ENCODE measurements at places on chromosomes 4 and X.
A peak's percentile ranks its signal among the peaks of the same experiment; 100 is the strongest.

- DNase-seq, result no peak
These were observed 56.1 kb downstream of the RAPGEF2 start for GRCh38 chr4:159158985-159159384.

GRCh38 chr4:187436251-187436650, 559.3 kb upstream of the ZFP42 start:
- no peak for DNase-seq

- DNase-seq, result no peak
These were observed 58.3 kb downstream of the EVC2 start for GRCh38 chr4:5650040-5650439.

DNA sequence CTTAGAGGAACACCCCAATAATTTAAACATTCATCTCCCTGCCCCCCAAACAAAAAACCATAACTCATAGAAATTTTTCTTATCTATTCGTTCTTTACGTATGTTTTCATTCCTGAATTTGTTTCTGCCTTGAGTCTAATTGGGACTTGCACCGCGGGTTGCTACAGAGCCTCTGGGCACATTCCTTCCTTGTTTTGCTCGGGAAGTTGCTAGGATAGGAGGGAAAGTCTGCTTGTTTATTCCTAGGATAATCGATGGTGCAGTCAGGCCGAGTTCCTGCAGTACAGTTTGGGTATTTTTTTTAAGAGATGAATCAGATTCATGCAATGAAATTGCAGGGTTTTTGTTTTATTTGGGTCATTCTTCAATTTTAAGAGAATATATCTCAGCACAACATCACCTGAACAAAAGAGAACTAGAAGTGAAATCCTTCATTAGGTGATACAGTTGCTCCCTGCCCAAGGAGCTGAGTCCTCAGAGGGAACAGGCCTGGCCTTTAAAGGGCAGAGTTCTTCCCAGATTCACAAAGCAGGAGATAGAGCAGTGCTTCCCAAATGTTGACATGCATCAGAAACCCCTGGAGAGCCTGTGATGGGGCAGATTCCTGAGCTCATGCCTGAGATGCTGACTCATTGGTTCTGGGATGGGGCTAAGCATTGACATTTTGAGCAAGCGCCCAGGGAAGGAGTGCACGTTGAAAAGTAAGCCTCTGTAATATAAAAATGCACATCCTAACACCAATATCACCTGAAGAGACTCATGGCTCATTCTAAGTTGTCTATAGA, 114.9 kb upstream of the FAM9B start:
- no peak for DNase-seq

- DNase-seq, result no peak
These were observed 44.3 kb upstream of the MTMR8 start for GRCh38 chrX:64439551-64439950.

DNA sequence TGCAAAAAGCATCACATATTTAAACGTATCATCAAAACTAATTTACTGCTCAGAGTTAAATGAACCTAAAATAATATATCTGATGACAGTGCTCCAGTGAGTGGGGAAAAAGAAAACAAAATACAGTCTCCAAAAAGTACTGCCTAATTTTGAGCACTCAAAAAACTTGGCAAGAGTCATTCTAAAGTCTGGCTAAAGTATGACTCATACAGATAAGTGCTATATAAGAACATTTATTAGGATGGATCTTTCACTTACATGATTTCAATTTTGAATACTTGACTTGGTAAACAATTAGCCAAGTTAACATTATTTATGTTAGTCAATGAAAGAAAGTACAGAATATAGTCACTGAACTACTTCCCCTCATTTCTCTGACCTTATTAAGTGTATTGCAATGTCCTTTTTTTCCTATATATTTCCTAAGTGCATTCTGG, 27.2 kb downstream of the FBXO8 start:
- DNase-seq, result no peak

DNA sequence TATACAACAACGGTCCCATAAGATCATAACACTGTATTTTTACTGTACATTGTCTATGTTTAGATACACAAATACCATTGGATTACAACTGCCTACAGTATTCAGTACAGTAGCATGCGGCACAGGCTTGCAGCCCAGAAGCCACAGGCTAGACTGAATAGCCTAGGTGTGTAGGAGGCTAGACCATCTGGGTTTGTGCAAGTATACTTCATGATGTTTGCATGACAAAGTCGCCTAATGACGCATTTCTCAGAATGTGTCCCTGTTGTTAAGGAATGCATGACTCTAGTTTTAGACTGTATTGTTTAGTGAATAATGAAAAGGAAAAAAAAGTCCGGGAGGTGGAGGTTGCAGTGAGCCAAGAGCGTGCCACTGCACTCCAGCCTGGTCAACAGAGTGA, 56.5 kb upstream of the C4orf50 start:
- no peak for DNase-seq

DNA sequence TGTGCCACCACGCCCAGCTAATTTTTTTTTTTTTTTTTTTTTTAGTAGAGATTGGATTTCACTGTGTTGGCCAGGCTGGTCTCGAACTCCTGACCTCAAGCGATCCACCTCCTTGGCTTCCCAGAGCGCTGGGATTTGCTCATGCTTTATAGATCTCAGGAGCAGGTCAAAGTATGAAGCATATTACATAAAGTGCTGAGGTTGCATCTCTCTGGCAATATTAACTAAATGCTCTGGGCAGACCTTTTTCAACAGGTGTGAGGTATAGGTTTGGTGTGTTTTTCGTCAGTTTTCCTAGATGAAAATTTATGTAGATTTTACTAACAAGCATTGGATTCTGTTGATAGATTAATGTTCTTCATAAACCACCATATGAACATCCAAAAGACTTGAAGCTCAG, 19.3 kb upstream of the GCNA start:
- no peak for DNase-seq

DNA sequence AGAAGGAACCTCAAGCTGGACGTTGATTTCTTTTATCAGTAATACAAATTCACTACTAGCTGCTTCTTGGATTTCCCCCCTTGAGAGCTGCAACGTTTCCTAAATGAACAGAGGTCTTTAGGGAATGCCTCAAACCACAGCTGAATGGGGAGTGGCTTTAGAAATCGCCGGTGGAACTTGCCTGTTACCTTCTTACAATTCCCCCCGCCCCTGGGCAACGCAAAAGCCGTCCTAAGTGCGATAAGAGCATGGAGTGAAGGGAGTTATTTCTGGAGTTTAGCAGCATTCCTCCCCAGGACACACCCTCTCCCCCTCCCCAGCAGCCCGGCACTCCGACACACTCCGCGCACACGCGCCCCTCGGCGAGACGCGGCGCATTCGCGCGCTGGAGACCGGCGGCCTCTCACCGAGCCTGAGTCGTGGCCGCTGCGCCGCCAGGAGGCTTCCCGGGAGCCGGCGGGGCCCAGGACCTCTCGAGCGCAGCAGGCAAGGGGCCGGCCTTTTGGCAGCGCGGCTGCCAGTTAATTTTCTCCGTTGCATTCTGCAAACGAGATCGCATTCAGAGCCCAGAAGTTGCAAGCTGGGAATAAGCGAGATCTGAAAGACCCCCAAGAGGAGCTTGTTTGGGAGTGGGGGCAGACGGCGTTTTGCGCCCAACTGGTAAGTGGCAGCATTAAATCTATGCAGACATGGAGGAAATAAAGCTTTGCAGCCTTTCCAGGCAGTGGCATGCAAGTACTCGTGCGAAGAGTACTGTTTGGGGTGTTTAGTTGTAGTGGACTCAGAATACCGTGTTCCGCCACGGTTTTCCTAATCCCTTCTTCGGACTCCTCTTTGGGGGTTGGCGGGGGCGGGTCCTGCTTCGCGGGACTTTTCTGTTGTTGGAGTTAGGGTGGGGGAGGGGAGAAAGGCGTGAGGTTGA, 134.7 kb downstream of the PALLD start:
- peak; percentile 3 for DNase-seq

GRCh38 chrX:119736206-119736764, 22.1 kb upstream of the SOWAHD start:
- DNase-seq, result no peak

DNA sequence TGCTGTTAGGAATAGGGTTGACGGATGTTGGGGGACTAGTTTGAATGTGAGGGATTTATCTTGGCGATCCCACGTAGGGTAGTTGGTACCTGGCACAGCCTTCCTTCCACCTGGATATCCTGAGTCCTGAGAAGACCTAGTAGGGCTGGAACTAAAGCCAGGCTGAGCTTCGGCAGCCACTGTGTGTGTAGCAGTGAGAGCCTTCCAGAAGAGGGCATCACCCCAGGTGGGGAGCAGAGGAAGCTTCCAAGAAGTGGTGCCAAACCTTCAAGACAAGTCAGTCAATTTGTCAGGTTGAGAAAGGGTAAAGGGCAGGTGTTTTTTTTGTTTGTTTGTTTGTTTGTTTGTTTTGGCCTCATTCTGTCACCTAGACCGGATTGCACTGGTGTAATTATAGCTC, 1.2 kb upstream of the FGFBP2 start:
- DNase-seq, result no peak

DNA sequence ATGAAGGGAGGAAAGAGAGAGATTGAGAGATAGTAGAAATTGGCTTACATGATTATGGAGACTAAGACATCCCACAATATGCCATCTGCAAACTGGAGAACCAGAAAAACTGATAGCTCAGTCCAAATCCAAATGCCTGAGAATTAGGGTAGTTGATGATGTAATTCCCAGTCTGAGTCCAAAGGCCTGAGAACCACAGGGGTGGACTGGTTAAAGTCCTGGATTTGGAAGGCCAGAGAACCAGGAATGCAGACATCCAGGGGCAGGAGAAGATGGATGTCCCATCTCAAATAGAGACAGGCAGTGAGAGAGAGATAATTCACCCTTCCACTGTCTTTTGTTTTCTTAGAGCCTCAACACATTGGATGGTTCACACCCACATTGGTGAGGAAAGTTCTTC, 345.7 kb upstream of the SPANXN4 start:
- no peak for DNase-seq

DNA sequence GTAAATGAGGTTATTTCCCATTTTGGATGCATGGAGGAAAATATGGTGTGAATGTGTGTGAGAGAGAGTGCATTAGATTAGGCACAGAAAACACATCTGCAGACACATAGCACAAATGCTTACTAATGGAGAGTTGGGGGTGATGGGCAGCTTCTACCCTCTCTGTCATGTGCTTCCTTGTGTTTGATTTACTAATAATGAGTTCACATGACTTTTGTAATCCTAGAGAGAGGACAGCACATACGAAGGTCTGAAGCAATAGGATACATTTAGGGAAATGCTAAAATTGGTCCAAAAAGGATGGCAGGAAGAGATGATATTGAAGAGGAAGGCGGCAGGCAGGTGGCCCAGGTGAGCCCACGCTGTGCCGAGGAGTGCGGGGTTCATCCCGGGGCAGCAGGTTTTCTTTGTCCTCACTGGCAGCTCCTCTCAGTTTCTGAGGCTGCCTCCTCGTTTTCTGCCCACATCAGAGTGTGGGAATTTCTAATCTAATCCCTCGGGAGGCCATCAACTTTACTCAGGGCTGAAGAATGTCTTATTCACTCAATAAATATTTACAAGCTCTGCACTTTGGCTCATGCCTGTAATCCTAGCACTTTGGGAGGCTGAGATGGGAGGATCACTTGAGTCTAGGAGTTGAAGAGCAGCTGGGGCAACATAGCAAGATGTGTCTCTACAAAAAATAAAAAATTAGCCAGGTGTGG, 15.9 kb upstream of the MAP9 start:
- DNase-seq, result no peak

DNA sequence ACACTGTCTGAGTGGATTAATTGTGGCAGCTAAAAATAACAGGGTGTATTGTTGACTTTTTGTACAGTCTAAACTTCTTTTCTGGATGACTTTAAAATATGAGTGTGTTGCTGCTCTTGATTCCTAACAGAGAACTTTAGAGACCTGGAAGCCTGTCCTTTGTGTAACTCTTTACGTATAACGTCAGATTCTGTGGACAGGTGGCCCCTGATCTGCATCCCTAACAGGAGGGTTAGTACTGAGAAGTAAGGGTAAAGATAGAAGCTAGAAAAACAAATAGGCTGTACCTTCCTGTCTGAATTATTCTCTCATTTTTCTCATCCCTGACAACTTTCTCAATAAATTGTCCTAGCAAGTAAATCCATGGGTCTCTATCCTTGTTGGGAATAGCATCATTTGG, 105.7 kb upstream of the LIMCH1 start:
- no peak for DNase-seq

GRCh38 chrX:16851421-16851820, 18.7 kb downstream of the RBBP7 start:
- no peak for DNase-seq

DNA sequence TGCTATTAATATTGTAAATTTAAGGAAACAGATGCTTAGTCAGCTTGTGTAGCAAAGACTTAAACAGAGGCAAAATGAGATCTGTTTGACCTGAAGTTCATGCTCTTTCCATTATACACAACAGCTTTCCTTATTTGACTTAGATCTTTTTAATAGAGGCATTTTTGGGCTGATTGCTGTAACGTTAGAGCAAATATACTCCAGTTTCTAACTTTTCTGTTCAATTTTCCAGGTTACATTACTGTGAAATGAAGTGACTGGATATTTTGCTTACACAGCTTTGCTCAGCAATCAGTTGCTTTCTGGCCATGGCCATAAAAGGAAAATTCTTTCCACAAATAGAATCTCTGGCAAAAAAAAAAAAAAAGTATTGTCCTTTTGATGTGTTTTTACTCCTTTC, 146.2 kb downstream of the PCDH7 start:
- DNase-seq, result no peak

- DNase-seq, result no peak
These were observed 185.6 kb downstream of the IQCM start for GRCh38 chr4:149630064-149630463.

GRCh38 chr4:76958891-76959290, 9.3 kb downstream of the SEPTIN11 start:
- DNase-seq, result no peak

GRCh38 chrX:32525234-32525633, 686.1 kb downstream of the DMD start:
- DNase-seq, result no peak

GRCh38 chrX:16772460-16772859, 13.8 kb upstream of the TXLNG start:
- no peak for DNase-seq

- DNase-seq, result no peak
These were observed 14.0 kb upstream of the TTC29 start for GRCh38 chr4:146959692-146960091.

DNA sequence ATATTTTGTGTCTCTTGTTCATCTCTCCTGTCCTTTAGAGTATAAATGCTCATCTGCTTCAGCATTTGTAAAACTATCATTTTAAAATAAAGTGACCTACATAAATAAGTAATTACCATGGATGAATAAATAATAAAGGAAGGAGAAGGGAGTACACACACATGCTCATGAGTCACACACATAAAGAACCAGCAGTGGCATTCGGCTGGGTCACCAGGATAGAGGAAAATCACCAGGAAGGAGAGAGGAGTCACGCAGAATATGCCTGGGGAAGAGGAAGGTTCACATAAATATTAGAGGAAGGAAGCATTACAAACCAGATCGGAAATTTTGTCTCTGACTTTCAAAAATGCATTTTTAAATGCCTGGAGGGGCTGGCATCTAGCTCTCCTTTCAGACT, 38.5 kb upstream of the MED14 start:
- no peak for DNase-seq

DNA sequence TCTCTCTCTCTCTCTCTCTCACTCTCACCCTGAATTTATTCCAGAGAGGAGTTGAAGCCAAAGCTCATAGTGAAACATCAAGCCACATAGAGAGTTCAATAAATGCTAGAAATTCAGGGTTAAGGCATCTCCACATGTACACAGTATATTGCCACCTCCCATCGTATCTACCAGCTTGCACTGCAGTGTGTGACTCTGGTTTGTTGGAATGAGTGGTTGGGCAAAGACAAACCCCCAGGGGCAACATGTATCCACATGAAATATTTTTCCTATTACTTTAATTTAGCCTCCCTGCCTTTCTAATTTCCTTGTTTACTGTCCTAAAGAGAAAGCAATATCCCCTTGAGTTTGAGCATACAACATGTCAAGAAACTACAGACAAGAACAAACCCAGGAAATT, 247.3 kb downstream of the SPATA18 start:
- no peak for DNase-seq
